ENCODE measurements at places on chromosomes 2 and 18.
A peak's percentile ranks its signal among the peaks of the same experiment; 100 is the strongest.

DNA sequence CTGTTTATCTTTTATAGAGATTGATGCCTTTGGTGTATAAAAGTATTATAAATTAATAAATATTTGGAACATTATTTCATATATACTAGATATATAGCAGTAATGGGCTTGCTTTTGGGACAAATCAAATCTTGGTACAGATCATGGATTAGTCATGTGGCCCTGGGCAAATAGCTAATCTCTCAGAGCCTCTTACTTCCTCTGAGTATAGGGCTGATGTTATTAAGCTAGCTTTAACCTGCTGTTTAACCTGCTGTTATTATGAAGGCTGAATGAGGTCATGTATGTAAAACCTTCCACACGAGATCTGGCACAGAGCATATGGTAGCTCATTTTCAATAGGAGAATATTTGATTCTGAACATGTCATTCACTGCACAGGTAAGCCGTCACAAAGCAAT, 5.7 kb downstream of the ITGB6 start:
- DNase-seq, result no peak

DNA sequence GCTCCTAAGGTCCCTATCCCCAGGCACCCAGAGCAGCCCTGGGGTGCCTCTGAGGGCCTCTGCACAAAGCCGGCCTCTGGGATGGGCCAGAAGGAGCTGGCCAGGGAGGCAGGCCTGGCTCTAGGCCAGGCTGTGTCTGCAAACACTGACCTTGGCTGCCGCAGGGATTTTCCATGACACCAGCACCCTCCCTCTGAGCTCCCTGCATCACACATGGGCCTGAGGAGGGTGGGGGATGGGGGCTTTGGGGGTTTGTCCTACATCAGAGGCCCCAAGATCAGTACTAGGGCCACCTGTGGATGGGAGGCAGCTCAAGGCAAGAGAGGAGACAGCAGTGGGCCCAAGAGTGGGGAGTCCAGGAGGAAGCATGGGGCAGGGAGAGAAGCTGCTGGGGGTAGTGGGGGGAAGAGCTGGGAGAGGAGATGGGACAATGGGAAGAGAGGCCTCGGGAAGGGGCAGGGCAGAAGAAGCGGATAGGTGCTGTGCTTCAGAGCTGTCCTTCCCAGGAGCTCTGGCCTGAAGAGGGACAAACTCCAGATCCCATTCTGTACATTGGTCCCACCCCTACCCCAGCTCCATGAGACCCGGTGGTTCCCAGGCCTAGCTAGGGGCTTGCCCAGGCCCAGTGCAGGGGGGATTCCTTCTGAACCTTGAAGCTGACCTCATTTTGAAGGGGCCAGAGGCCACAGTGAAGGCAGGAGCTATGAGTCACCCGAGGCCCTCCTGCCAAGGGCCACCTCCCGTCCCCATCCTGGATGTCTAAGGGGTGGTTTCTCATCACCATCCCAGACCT, 28.0 kb downstream of the KCNK3 start:
- peak; percentile 54 for DNase-seq

DNA sequence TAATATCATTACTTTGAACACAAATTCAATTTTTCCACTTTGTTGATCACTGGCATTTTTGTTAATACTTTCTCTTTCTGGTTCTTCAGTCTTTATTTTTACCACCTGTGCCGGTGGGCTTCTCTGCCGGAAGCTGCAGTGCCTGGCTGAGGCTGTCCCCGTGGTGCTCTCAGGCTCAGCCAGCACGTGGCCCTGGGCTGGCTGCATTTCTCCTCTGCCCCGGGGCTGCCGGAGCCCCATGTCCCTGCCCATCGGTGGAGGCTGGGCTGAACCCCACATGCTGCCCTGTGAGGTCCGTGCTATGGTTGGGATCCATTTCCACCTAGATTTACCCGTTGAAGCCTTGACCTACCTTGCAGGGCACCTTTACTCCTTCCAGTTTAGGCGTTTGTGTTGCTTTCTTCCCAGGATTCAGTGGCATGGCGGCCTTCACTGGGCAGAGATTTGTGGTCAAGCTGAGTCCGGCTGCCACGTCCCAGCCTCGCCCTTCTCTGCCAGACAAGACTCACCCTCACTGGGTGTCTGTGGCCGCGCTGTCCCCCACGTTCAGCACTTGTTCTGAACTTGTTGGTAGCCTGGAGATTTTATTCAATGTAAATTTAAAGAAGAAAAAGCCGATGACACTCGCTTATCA, 12.8 kb upstream of the TMEM18 start:
- DNase-seq, result no peak

DNA sequence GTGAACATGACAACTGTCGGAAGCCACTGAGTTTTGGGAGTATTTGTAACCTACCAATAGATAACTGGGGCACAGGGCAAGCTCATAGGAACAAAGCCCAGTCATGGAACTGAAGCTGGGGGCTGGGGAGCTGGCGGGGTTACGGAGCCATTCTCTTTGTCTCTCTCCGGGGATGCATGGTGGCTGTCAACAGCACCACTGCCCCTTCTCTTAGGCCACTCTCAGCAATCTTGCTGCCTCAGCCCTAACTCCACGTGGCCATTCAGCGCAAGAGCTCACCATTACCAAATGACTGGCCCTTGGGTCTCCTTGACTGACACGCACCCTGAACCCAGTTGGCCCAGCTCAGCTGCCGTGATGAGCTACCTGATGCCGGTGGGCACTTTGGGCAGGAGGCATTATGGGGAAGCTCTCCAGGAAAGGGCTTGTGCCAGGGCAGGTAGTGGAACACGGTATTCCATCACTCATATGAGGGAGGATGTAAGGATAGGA, 33.6 kb upstream of the ODC1 start:
- no peak for DNase-seq

DNA sequence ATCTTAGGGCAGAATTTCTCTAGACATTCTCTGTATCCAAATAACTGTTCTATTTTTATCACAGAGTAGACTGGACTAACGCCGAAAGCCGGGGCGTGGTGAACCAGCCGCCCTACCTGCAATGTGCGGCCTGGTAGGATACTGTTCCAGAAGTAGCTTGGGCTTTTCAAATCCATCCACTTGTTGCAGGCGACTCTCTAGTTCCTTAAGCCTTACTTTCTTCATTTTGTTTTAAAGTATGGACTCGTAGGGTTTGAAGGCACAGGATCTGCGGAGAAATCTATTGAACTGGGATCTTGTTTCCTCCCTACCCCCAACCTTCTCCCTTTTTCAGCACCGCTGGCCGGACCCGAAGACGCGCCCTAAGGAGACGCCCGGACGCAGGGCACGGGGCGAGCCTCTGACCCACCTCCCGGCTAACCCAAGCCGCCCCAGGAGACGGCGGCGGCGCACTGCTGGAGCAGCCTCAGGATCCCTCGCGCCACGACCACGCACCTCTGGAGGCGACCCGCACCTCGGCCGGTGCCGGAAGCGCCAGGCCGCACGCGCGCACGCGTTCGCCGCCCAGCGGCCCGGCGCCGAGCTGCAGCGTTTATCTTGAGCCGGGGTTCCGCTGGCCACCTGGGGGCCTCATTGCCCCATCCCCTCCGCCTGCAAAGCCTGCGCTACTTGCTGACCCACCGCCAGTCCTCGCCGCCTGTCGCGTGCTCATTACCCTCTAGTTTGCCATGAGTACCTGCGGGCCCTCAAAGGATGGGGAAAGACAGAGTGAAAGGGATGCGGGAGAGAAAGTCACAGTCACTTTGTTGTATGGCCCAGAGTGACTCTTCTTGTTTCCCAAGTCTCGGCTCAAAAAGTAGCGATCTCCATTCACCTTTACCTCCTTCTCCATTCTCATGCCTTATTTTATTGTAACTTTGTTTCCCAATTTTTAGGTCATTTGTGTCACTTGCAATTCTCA, at the start of gene METTL5:
METTL5 (minus strand) TSS at position 533 of the 961 bp plus-strand sequence; CDS start at position 225, 308 bp downstream.
- peak; percentile 15 for DNase-seq

DNA sequence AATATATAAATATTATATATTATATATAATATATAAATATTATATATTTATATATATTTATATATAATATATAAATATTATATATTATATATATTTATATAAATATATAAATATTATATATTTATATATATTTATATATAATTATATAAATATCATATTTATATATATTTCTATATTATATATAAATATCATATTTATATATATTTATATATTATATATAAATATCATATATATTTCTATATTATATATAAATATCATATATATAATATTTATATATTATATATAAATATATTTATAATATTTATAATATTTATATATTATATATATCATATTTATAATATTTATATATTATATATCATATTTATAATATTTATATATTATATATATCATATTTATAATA, 321.4 kb downstream of the CDH2 start:
- no peak for DNase-seq

GRCh38 chr2:134271758-134272157, 17.9 kb downstream of the MGAT5 start:
- no peak for DNase-seq

DNA sequence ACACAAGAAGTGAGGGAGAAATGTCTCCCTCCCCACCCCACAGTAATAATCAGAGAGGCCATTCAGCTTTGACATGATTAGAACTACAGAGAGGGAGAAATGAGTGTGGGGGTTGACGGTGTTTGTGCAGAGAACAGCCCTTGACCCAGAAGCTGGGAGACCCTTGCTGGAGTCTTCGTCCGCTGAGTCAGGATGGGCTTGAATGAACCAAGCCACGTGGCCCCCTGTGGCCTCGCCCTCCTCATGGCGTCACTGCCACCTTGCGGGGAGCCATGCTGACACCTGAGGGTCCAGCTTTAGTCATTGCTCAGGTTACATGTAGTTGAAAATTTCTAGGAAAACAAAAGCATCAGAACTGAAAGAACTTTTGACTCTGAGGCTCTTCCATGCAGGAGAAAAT, 101.2 kb downstream of the DGKD start:
- DNase-seq, result no peak

- peak; percentile 46 for DNase-seq
These were observed 467.7 kb downstream of the EPHA4 start for GRCh38 chr2:221104361-221104811.

DNA sequence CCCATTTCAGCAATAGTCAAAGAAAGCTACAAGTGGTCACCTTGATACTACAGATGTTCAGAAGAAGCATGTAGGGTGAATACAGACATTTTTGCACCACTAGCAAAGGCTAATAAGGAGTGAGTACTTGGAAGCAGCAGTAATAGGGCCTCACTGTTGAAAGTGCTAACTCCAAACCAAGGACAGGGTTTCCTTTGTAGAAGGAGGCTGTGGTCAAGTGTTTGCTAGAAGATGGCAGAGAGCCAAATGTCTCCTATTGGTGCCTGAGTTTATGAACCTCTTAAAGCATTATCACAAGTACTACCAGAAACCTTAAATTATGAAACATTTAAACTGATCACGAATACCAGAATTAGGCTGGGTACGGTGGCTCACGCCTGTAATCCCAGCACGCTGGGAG, 308.1 kb downstream of the ZEB2 start:
- DNase-seq, result no peak

GRCh38 chr2:212732860-212733259, 194.3 kb upstream of the ERBB4 start:
- no peak for DNase-seq

DNA sequence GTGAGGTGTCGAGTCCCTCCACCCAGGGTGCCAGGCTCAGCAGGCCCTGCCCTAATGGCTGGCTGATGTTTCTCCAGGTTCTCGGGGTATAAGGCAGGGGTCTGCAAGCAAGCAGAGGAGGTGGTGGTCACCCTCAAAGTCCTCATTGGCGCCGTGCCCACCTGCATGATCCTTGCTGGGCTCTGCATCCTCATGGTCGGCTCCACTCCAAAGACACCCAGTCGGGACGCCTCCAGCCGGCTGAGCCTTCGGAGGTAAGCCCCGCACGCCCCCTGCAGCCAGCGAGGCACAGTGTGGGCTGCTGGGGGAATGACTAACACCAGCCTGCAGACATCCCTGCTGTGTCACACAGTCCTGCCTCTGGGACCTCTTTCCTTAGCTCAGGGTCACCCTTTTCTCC, 14.1 kb downstream of the MFSD2B start:
- DNase-seq, result no peak

GRCh38 chr2:12265646-12266045, 451.1 kb upstream of the TRIB2 start:
- DNase-seq, result no peak

DNA sequence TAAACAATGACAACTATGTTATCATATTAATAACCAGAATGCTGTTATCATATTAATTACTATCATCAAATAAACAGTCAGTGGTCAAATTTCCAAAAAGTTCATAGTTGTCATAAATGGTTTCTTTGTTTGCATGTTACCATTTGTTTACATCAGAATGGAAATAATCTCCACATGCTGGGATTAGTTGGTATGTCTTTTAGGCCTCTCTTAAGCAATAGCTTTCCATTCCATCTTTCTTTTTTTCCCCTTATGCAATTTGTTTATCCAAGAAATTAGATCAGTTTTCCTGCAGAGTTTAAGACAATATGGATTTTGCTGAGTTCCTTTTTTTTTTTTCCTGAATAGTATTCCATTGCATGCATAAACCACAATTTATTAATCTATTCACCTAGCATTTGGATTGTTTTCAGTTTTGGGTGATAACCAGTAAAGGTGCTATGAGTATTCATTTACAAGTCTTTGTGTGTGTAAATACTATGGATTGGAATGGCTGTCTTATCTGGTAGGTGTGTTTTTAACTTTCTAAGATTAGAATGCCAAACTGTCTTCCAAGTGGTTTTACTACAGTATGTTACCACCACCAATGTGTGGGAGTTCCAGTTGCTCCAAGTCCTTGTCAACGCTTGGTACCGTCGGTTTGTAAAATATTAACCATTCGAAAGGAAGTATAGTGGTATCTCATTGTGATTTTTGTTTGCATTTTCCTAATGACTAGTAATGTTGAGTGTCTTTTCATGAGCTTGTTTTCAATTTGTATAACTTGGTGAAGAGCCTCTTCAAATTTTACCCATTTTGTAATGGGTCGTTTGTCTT, 33.3 kb upstream of the TXNDC2 start:
- DNase-seq, result no peak

DNA sequence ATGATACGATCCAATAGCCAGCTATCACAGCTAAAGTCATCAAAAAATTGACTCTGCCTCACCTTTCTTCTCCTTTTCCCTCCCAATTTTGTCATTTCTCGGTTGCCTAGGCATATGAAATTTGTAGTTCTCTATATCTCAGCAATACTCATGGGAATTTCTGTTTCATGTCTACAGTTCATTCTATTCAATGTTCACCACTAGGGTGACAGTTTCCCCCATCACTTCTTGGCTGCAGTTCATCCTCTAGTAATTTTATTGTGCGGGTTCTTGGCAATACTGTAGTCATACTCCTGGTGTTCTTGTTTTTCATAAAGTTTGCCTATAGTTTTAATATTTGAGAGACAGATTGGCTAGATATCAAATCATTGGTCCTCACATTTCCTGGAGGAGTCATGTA, 872.2 kb upstream of the ID2 start:
- no peak for DNase-seq

Data from thoracic aorta (tissue), 2 donors.